ENCODE measurements at places on chromosomes 12 and 14.

GRCh38 chr14:32259368-32260013 lies 56.4 kb upstream of the RNU6-8 start:
- DNase-seq = no peak

- no peak for DNase-seq
These were observed 125.5 kb downstream of the GPR135 start for GRCh38 chr14:59339524-59340330.

- no peak for DNase-seq
These were observed 447.2 kb downstream of the SNAPC1 start for GRCh38 chr14:62209287-62209899.

- DNase-seq = no peak
These were observed 1.8 kb downstream of the ALX1 start for GRCh38 chr12:85281636-85282312.

DNA sequence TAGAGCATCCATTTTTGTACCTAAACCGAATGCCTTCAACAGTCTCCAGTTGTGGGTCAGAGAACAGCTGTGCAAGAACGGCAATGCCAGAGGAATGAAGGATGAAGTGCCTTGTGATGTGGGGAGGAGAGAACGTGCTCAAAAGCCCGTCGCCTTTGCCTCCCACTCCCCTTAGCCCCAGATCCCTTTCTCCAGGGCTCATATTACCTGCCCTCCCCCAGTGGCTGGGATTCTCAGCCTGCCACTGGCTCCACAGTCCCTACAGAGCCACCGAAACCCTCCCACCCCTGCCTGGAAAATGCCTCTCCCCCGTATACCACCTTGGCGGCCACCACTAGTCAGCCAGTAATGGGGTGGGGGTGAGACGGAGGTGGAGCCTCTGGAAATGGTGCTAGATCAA lies 158.5 kb downstream of the ZFP36L1 start:
- DNase-seq = no peak

DNA sequence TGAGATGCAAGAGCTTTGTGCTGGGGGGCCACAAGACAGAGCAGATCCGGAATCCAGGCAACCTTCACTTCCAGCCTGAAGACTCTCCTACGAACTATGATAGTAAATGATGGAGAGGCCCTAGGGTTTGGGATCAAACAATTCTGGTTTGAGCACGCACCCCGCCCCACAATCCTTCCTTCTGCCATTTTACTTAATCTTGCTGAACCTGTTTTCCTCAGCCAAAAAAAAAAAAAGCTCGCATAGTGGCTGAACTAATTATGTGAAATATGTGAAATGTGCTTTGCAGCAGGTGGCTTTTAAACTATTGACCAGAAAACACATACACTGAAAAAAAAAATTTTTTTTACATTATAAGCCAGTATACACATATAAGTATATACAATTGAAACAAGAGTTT lies 667 bp upstream of the ITFG2 start:
- no peak for DNase-seq

GRCh38 chr12:92186038-92186470 lies 40.4 kb upstream of the BTG1 start:
- peak; percentile 81 for DNase-seq

DNA sequence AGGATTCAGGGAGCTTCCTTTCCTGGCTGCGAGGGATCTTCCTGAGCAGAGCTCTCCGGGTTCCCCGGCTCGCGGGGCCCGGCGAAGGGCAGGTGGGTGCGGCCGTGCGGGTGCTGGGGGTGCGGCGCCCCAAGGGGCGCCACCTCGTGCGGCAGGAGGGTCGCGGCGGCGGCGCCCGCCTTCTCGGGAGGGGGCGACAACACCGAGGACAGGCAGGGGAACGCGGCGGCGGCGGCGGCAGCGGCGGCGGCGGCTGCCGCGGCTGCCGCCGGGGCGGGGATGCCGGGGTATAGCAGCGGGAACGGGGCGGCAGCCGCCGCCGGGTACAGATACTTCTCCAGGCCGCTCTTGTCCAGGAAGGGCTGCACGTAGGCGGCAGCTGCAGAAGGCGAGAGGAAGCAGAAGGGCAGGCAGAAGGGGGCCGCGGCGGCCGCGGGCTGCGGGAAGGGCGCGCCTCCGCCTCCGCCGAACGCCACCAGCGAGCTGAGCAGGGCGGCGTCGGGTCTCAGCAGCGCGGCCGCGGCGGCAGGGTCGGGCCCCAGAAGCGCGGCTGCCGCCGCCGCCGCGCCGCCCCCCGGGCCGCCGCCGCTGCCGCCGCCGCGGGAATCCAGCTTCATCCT lies 2.7 kb downstream of the BHLHE41 start:
- DNase-seq = no peak

DNA sequence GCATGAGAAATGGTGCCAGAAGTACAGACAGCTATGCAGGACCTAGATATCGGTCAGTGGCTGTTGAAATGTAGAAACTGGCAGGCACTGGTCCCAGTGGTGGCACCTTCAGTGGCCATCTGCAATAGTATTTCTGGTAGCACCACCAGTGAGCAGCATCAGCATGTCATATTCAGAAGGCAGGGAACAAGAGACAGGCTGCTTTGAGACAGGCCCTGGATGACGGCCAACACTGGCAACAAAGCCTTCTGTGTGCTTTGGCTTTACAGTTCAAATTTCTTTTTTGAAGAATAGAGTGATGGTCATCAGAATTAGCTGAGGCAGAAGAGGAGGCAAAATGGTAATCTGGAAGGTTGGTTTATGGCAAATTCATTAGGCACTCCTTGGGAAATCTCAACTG lies 273.4 kb upstream of the SLC16A7 start:
- DNase-seq = no peak

DNA sequence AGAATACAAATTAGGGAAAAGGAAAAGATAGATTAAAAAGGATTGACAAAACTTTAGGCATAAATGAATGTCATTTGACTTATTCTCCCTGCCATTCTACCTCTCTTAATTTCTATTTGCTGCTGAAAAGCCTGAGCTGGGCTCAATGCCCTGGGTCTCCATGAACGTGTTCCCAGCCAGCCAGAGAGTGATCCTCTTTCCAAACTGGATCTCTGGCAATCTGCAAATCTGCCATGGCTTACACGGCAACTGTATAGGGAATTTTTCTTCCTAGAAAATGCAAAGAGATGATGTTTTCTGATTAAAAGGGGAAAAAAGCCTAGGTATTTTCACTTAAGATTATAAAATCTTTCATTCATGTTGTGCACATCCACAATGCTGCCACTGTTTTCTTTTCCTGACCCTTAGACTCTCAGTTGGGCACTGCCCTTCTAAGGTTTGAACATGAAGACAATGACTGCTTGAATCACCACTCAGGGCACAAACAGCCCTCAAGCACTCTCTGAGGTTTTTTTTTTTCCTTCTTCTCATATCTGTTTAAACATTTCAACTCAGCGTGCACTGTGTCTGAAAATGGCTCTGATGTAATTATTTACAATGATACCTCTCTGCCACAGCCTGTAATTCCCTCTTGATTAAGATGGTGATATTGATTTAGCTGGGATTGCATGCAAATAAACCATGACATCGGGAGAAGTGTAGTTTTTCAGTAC lies 60.3 kb downstream of the DACT1 start:
- DNase-seq = no peak

- no peak for DNase-seq
These were observed 13.1 kb upstream of the DAAM1 start for GRCh38 chr14:59175404-59175803.

- no peak for DNase-seq
These were observed 61.8 kb downstream of the KLRG1 start for GRCh38 chr12:9051158-9051550.

DNA sequence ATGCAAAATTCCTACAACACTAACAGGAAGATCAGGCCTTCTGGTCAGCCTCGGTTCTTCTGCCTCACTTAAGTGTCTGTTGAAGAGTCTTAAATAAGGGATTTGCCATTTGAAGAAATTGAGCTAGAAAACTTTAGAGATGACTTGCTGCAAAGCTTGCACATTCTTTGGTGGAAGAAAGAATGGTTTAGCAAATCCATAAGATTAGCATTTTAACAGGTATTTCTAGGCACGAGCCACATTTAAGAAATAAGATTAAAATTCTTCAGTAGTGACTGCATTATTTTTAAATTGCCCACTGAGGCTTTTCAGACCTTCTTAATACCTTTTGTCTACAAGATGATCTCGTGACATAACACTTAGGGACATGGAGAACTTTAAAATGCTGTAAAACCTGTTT lies 327.1 kb downstream of the TMEM117 start:
- DNase-seq = no peak

DNA sequence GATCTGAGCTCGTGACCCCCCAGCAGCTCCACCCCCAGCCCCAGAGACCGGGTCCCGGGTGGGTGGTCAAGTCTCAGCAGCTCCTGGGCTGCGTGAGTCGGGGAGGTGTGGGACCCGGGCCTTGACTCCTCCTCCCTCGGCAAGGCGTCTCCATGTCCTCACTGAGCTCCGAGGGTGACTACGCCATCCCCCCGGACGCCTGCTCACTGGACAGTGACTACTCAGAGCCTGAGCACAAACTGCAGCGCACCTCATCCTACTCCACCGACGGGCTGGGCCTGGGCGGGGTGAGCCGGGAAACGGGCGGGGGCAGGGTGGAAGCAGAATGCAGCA lies 28.1 kb downstream of the PIGH start:
- DNase-seq = no peak

GRCh38 chr12:60119327-60119726 lies 523.5 kb downstream of the SLC16A7 start:
- no peak for DNase-seq

DNA sequence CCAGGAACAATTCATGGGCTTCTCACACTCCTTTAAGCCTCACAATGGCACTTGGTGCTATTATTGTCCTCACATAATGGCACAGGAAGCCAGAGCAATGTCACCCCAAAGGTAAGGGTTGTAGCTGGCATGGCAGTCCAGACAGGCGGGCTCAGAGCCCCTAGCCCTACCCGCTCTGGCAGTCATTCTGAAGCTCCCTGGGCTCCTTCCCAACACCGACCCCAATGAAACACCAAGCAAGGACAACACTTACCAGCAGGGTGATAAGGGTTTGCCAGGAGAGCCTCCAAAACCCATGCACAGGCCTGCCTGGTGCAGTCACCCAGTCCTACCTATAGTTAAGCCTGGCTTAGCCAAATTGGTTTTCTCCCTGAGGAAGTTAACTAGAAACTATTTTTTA lies 30.8 kb downstream of the MAX start:
- DNase-seq = no peak

DNA sequence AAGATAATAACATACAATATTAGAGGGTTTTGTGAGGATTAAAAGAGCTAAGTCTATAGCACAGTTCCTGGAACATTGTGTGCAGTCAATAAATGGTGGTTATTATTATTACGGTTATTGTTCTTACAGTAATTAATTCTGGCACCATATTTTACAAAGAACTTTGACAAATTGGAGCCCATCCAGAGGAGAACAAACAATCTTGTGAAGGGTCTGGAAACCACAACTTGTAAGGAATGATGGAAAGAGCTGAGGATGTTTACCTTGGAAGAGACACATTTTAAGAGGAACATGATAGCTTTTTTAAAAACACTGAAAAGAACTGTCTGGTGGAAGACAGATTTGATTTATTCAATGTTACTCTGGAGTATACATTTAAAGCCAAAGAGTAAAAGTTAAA lies 150.5 kb upstream of the KRR1 start:
- DNase-seq = no peak

DNA sequence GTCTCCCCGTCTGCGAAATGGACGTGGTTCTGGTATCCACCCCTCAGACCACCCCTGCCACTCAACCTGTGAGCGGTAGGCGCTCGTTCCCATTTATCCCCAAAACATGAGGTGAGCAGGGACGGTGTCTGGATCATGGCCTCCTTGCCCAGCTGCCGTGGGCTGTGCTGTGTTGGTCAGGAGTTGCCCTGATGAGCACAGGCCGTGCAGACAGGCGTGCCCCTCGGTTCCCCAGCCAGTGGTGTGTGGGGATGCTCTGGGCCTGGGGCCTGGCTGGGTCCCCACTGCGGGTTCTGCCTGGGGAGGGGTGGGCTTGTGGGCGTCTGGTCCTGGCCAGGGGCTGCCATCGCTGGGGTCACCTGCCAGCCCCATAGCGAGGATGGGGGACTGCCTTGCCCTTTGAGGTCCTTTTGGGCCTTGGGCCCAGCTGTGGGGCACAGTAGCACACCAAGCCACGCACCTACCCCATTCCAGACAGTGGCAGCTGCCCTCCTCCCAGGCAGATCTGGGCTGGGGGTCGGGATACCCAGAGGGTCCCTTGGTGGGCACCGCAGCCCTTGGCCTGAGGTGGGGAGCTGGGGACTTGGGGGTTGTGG lies 11.3 kb upstream of the PUS1 start:
- no peak for DNase-seq

GRCh38 chr12:16949371-16949770 lies 343.4 kb upstream of the LMO3 start:
- DNase-seq = no peak

DNA sequence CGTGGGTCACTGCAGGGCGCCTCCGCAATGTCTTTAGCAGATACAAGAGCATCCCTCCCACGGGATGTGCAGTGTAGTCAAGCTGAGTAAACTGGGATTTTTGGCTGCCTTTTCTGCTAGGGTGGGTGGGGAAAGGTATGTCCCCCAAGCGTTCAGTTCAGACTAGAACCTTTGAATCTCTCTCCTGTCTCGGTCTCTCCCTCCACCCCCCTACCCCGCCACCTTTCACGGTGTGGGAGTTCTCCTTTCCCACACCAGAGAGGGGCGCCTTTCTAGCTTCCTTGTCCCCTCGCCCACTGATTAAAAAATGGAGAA lies 525 bp upstream of the FAR2 start:
- no peak for DNase-seq

DNA sequence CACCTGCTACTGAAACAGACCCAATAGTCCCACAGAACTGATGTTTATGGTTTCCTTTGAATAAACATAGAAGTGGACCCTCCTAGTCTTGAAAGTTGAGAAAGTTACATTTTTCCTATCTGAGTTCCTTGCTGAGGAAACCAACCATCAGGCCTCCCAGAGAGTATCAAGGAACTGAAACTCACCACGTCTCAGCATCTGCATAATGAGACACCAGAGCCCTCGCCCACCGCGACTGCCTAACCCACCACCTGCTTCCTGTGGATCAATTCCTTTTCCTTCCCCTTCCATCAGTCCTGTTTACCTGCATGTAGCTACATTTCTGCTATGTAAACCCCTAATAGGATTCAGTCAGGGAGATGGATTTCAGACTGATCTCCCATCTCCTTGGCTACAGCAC lies 443.2 kb upstream of the TMEM132C start:
- no peak for DNase-seq

DNA sequence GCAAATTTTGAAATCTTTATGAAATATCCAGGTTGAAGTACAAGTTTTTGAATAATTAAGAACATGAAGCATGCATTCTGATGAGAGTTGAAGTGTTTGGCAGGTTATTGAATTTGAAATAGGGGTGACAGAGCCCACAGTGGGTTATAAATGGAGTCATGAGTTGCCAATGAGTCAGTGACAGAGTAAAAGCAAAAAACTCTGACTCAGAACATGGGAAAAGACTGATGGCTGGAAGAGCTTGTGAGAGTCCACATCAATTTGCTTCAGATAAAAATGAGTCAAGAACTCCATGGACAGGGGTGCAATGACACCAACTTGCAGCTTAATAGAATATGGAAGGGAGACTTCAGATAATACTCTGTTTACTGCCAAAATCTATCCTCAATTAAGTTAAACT lies 105.3 kb downstream of the SLC6A15 start:
- no peak for DNase-seq
